Esophagus muscularis mucosa (tissue), 4 donors: ENCODE measurements at places on chromosomes 16 and 17. TPM values are rescaled to one million over a fixed set of nuclear protein-coding genes. Genes with fewer than 3 reads are reported as not detected.

SPNS3 gene
- total RNA-seq, result not detected

SOST gene
- not detected for total RNA-seq

ENPP7 gene
- total RNA-seq, result not detected

NRN1L gene
- total RNA-seq, result not detected

CCL2 gene
- 7.1 TPM for total RNA-seq

PRSS33 gene
- total RNA-seq, result not detected

TP53TG3 gene
- total RNA-seq, result not detected
